ENCODE measurements at places on chromosomes 12 and 14.

DNA sequence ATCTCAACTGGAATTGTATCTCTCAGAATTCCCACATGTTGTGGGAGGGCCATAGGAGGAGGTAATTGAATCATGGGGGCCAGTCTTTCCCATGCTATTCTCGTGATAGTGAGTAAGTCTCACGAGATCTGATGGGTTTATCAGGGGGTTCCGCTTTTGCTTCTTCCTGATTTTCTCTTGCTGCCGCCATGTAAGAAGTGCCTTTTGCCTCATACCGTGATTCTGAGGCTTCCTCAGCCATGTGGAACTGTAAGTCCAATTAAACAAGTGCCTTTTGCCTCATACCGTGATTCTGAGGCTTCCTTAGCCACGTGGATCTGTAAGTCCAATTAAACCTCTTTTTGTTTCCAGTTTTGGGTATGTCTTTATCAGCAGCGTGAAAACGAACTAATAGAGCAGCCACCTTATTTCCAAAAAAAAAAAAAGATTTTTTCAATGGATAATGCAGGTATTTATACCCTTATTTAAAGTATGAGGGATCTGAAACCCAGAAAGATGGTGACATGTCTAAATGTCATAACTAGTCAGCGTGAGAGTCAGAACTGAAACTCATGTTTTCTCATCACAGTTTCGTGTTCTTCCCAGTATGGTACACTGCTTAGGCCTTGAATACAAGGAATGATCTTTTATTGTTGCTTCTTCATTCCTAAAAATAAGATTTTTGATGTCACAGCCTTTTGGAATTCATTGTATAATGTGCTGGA is 89.6 kb downstream of the ERC1 start:
- DNase-seq, result no peak

GRCh38 chr14:88421286-88421685 is 35.8 kb downstream of the SPATA7 start:
- DNase-seq, result no peak

DNA sequence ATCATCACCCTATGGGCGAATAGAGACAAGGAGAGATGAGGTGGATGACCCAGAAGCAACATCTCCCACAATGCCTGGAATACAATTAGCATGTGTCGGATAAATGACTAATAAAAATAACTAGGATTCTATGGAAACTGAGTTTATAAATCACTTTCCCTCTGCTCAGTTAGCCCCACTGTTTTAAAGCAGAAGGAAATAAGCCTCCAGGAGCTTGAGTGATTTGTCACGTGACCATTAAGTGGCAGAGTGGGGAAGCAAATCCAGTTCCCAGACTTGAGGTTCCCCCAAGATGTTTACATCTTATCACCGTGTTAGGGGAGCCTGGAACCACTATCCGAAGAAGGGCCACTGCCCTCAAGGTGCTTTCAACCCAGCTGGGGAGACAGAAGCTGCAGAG is 136.5 kb upstream of the CCND2 start:
- DNase-seq, result no peak

- no peak for DNase-seq
These were observed 43.5 kb upstream of the NOS1 start for GRCh38 chr12:117404940-117405339.
